ENCODE measurements at places on chromosomes 11 and 22.

- DNase-seq, result no peak
Observed at GRCh38 chr11:45170484-45170883, 24.0 kb downstream of the PRDM11 start.

DNA sequence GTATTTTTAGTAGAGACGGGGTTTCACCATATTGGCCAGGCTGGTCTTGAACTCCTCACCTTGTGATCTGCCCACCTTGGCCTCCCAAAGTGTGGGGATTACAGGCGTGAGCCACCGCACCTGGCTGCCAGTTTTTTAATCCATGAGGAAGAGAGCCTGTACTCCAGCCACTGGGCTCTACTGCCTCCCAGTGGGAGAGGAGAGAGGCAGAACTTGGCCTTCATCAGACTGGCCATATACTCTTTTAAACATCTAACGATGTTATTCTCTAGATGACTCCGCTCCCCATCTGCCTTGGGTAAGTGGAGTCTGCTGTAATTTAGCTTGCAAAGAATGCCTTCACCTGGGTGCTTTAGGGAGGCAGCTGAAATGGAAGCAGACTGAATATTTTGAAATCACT, 34.6 kb downstream of the SLC6A5 start:
- no peak for DNase-seq

DNA sequence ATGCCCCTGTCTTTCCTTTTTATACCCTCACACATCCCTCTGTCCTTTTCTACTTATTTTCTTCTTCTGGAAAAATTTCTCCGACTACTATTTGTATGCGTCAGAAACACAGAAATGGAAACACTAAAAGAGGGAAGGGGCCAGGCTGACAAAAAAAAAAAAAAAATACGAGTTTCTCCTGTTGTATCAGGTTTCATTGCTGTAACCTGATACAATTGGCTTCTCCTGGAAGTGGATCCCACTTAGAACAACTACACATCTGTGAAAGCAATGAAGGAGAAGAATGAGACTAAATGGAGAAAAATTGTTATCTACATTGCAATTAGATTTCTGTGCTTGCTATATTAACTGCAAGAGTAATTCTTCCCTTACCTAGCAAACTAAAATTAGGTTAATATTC, 393.9 kb downstream of the GUCY1A2 start:
- no peak for DNase-seq

DNA sequence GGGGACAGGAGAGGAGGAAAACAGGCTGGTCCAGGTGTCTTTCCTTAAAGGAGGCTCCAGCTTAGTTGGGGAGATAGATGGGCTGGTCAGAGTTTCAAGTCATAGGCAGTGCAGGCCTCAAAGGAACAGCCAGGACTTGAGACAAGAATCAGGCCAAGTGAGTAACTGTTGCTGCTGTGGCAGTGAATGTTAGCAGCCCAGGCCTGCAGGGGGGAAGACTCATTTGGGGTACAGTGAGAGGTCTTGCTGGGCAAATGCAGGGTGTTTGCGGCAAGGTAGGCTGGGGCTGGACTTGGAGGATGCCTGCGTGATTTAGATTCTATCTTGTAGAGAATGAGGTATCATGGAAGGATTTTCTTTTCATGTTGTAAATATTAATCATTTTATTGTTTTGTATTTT, 24.1 kb downstream of the PTPRJ start:
- no peak for DNase-seq

- no peak for DNase-seq
Observed at GRCh38 chr11:93921695-93922468, 71.5 kb upstream of the VSTM5 start.

GRCh38 chr22:45413013-45413367, 409 bp downstream of the SMC1B start:
- DNase-seq, result no peak

DNA sequence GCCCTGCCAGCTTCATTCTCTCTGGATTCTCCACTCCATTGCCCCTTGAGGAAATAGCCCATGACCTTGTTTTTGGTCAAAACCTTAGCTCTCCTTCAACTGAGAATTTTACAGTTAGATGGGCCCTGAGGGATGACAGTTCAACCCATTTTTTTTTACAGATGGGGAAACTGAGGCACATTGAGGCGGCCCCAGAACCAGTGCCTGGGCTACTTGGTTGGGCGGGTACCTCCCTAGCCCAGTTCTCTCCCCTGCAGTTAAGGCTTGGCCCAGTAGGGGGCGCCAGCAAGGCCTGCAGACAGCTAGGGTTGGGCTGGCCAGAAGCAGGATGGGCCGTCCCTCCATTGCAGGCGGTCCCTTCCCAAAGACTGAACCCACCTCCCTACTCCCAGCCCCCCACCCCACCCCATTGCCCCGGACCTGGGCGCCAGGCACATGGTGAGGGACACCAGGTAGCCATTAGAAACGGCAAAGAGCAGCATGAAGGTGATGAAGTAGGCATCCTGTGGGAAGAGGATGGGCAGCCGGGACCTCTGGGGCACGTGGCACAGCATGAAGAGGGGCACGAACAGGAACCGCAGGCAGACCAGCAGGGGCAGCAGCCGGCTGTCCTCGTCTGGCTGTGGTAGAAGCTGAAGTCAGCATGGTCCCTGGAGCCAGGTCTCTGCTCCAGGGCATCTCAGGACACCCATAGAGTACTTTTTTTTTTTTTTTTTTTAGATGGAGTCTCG, 7.6 kb downstream of the SLC29A2 start:
- DNase-seq, result peak; percentile 30

- no peak for DNase-seq
Observed at GRCh38 chr11:73475549-73476095, 99.4 kb downstream of the RELT start.

DNA sequence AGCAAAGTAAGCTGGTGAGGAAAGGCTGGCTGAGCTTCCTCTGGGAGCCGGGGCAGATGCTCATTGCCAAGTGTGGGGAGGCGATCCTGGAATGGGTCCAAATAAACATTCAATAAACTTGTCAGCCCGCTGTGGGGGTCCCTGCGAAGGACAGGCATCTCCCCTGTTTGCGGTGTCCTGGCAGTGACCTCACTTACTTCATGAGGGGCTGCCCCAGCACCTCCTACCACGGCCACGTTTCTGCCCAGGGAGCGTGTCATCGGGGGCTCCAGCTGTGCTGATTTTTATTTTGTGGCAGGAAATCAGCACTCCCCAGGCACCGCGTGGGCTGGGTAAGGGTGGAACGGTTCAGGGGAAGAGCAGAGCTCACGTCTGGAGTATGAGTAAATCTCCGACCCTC, 493.9 kb upstream of the B3GAT1 start:
- no peak for DNase-seq

DNA sequence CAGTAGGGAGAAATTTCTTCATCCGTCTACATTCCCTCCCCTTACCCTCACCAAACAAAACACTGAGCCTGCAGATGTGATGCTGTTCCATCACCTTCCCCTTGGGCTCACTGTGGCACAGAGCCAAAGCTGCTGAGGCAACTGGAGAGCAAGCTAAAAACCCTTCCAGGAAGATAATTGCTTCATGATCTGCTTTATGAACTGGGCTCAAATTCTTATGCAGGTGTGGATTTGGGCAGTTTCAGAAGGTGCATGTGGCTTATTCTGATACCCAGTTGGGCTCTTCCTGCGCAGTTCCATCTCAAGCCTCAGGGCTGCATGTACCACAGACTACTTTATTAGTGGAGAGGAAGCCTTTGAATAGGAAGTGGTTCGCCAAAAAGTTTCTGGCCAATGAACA, 58.3 kb downstream of the AAMDC start:
- no peak for DNase-seq

GRCh38 chr11:62394825-62395538, 23.9 kb upstream of the SCGB1A1 start:
- DNase-seq, result peak; percentile 69

DNA sequence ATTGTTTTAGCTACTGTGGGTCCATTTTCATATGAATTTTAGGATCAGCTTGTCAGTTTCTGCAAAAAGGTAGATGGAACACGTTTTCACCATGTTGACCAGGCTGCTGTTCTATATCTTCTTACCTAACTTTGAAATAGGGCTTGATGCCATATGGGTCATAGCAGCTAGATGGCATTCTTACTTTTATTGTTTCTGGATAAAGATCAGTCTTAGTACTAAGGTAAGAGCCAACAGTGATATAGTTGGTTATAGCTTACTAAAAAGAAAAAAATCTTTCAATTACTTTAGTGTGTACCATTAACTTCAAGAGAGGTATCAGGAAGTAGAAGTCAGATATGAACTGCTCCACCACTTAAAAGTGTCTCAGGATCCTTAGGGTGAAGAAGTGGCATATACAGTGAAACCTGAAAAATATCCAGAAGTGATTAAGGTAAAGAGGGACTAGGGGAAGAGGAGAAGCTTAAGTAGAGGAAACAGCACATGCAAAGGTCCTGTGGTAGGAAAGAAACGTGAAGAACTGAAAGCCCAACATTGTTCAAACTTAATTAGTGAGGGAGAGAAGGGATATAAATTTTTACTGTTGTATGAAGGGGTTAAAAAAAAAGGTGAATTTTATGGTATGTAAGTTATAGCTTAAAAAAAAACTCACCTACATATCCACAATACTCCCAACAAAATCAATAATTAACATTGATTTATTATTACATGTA, 59.9 kb upstream of the B3GNT6 start:
- no peak for DNase-seq

DNA sequence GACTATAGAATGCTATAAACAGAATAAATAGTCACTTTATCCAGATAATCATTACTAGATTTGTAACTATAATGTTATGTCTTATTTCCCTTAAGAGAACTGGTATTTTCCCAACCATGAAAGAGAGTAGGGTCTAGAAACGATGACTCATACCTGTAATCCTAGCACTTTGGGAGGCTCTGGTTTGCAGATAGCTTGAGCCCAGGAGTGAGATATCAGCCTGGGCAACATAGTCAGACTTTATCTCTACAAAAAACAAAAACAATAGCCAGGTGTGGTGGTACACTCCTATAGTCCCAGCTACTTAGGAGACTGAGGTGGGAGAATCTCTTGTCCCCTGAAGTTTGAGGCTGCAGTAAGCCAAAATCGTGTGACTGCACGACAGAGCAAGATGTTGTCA, 30.9 kb downstream of the OR52A5 start:
- DNase-seq, result no peak

DNA sequence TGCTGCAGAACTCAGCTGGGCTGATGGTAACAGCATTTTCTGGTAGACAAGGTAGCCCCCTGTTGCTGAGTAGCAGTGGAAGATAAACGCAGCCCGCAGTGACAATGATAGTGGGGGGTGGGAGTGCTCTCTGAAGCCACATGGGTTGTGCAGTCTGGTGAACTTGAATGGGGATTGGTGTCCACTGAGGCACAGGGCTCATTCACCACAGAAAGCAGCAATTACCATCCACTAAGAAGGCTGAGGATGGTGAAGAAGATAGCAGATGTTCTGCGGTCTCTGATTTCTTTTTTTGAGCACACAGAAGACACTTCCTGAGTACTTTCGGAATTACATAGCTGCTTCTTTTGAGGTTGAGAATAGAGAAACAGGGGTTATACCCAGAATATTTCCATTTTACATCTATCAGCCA, 150.3 kb downstream of the LRRC4C start:
- DNase-seq, result no peak

DNA sequence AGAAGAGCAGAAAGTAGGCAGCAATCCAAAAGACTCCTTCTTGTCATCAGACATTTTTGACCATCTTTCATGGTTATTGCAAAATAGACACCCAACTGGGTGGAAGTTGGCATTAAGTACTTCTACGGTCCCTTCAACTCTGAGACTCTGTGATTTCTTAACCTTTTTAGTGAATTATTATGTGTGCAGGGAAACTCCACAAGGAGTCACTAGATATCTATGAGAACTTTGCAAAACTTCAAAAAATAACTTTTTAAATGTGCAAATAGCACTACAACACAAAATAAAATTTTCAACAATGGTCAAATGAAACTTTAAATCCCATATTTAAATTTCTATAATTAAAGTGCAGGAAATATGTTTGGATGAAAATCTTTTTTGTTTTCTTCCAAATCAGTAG, 88.7 kb downstream of the SLC17A6 start:
- no peak for DNase-seq

DNA sequence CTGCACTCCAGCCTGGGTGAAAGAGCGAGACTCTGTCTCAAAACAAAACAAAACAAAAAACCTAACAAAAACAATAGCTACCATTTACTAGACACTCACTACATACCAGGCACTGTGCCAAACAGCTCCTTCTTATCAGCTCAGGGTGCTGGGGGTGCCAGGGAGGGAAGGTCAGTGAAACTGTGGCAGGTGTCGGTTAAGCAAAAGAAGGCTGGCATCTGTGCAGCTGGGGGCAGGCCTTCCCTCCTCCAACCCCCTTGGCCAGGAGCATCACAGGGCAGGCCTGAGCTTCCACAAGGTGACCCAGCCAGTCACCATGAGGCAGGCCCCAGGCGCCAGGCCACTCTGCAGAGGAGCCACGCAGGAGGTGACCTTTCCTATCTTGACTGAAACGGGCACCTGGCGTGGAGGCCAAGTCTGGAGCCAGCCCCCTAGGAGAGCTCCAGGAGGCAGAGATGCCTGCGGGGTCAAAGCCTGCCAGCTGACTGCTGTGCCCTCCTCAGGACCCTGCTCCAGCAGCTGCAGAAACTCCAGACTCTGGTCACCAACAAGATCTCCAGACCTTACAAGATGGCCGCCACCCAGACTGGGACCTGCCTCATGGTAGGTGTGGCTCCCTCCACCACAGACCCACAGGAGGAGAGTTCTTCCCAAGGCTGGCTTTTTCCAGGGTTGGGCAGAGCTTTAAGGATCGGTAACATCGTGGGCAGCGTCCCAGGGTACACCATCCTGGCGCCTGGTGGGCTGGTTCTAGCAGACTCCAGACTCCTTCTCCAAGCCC, 31.3 kb upstream of the DGKZ start:
- DNase-seq, result no peak
